Uterus (tissue), 4 donors: ENCODE measurements at places on chromosomes 2 and 18. TPM values are rescaled to one million over a fixed set of nuclear protein-coding genes. Genes with fewer than 3 reads are reported as not detected.

SAG gene
- total RNA-seq, result not detected

RBM45 gene
- 4.7 TPM for total RNA-seq

RGPD3 gene
- under 0.01 TPM for total RNA-seq

RNF138 gene
- total RNA-seq, result 44.9 TPM

G6PC2 gene
- total RNA-seq, result not detected

SERPINB2 gene
- 0.55 TPM for total RNA-seq
